Nucleus accumbens (tissue), 56 donors: ENCODE measurements at places on chromosomes 1 and 21.

- peak; percentile 39 for DNase-seq
Observed at GRCh38 chr1:9822897-9823692, 670 bp downstream of the CLSTN1 start.

DNA sequence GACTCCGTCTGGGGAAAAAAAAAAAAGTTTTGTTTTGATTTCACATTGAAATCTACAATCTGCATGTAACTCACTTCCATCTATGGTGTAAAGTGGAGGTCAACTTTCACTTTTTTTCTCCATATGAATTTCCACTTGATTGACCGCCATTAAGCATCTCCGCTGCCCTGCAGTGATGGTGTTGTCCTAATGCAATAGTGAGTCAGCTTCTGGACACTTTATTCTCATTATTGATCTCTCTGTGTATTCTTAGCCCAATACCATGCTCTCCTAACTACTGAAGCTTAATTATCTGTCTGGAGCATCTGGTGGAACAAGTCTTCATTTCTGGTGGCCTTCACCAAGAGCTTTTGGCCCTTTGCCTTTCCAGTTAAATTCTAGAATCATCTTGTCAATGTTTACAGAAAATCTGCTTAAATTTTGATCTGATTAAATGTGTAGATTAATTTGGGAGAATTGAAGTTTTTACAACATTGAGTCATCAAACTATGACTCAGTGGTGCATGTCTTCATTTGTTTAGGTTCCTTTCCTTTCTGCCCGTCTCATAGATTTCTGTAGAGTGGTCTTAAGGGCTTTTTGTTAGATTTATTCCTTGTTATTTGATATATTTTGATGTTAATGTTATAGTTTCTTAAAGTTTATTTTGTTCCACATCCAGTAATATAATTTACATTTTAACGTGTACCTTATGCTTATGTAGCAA is 181.5 kb downstream of the PRDM2 start:
- DNase-seq, result no peak

DNA sequence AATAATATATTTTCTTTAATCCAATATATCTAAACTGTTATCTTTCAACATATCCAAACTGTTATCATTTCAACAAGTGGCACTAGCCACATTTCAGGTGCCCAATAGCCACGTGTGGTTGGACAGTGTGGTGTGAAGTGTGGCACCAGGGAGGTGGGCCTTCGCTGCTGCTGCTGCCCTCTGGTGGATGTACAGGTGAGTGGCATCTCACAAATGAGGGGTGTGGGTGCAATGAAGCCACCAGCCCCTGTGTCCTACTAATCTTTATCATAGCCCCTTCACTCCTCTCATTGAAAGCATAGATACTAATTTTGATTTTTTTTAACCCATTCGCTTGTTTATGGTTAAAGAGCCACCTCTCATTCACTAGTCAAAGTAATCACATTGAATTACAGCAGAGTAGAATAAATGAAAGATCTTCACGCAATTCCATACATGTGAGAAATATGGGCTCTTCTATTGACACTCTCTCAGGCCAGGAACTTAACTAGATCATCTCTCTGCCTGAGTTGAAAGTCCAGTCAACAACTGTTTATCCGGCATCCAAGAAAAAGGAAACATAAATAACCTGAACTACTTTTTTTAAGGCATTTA is 499.2 kb downstream of the OMA1 start:
- DNase-seq, result no peak

GRCh38 chr1:147567594-147568381 is 26.5 kb downstream of the BCL9 start:
- DNase-seq, result no peak

- no peak for DNase-seq
Observed at GRCh38 chr1:153961421-153961820, 1.9 kb downstream of the SLC39A1 start.

GRCh38 chr1:76023669-76024435 is 50.7 kb upstream of the ST6GALNAC3 start:
- no peak for DNase-seq

DNA sequence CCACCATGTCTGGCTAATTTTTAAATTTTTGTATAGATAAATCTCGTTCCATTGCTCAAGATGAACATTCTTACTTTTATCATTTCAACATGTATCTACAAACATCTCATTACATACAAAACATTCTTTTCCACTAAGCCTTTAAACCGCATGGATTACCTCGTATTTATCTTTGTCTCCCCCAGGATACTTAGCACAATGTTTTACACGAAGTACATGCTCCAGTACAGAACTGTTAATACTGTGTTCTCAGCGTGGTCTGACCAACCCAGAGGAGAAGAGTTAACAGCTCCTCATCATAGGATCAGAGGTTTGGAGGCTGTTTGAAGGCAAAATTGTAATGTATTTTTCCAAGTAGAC is 7.4 kb downstream of the PIK3C2B start:
- no peak for DNase-seq

DNA sequence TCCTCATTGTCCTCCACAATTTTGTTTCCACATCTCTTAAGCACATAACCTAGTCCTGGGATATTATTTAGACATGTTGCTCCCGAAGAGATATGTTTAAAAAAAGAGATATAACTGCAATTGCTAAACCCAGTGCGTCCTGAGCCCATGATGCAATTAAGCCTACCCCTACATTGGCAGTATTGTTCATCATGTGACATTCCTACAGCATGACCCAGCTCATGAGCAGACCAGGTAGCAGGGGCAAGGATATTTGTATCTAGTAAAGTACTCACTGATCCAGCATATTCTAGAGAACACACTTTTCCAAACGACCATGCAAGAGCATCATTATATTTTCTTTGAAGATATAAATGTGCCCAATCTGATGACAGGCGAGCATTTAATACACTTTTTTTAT is 1.2 kb downstream of the ADAM30 start:
- no peak for DNase-seq

DNA sequence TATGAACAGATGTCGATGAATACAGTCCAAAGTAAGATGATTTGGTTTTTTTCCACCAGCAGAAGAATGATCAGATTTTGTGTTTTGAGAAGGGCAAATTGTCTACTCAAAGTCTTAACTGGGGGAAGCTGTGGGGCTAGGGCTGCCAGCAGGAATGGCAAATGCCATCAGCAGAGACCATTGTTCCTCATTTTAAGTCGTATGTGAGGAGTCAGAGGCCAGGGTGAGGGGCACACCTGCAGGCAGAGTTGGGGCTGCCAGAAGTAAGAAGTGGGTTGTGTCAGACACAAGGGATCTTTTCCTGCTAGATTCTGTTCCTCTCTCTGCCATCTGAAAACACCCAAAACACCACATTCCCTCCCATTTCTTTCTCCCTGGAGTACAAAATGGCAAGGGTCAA is 8.7 kb downstream of the PARK7 start:
- DNase-seq, result no peak

GRCh38 chr1:78048446-78048845 is 2.7 kb downstream of the GIPC2 start:
- no peak for DNase-seq

GRCh38 chr1:108750476-108751181 is 4.2 kb downstream of the STXBP3 start:
- no peak for DNase-seq

DNA sequence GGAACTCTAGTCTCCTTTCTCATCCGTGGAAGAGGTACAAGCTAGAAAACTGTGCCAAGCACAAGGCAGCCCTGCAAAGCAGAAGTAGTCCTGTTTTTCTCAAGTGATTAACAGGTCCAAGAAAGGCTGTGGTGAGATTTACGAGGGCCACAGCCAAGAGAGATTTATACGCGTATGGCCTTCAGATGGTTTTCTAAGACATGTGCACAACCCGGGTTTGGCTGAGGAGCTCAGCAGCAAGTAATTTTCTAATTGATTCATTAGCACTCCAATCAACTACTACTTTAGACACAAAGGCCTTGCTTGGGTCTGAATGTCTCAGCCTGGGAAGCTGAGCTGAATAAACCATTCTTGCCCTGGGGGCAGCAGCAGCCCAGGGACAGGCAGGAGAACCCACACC is 55.8 kb downstream of the SSBP3 start:
- peak; percentile 24 for DNase-seq

- no peak for DNase-seq
Observed at GRCh38 chr1:30684881-30685795, 38.2 kb downstream of the MATN1 start.

- DNase-seq, result no peak
Observed at GRCh38 chr1:242242983-242243382, 244.1 kb upstream of the MAP1LC3C start.

GRCh38 chr21:41847066-41847804 is 31.9 kb downstream of the PRDM15 start:
- DNase-seq, result no peak

GRCh38 chr21:38123626-38124025 is 133.2 kb upstream of the KCNJ15 start:
- DNase-seq, result no peak

- DNase-seq, result no peak
Observed at GRCh38 chr1:225155555-225155954, 226.1 kb downstream of the DNAH14 start.

DNA sequence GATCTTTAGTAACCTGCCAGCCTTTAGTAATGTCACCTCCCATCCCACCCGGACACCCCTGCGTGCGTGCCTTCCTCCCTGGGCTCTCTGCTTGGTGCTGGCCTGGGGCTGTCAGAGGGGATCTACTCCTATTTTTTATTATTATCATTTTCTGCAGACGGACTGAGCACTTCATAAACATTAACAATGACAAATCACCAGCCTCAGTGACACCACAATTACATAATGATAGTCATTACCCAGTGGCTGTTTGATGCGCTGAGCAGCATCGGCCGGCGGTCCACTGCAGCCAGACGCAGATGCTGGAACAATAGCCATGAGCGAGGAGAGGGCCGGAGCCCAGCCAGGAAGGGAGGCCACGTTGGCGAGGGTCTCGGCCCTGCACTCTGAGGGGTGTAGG is 309.3 kb upstream of the AJAP1 start:
- DNase-seq, result no peak

- DNase-seq, result no peak
Observed at GRCh38 chr1:58979086-58979485, 195.2 kb upstream of the JUN start.

GRCh38 chr1:85991261-85991660 is 165.3 kb downstream of the COL24A1 start:
- no peak for DNase-seq

DNA sequence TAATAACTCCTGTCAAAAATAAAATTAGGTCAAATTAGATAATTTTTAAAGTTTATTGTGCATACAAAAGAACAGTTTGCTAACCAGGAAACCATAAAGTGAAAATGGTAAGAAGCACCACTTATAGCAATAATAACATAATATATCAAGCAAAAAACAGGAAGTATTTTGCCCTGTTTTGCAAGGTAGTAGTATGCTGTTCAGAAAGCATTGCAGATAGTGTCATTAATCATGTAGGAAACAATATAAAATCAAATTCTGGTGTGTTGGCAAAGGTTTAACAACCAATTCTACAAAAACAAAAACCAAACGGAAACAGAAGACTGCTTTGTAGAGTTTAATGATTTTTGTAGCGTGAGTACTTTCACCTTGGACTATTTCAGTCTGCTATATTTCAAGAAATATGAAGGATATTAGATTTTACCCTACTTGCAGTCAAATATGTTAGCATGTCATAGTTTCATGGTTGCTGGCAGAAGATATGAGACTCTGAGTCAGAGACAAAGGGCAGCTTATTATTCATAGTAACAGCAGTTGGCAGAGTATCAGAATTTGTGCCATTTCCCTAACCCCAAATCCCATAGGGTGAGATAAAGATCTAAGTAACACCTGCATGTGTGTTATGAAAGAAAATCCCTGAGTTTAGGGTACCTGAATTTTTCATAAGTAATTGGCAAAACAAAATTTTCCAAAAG is 729.0 kb upstream of the BRINP3 start:
- no peak for DNase-seq

DNA sequence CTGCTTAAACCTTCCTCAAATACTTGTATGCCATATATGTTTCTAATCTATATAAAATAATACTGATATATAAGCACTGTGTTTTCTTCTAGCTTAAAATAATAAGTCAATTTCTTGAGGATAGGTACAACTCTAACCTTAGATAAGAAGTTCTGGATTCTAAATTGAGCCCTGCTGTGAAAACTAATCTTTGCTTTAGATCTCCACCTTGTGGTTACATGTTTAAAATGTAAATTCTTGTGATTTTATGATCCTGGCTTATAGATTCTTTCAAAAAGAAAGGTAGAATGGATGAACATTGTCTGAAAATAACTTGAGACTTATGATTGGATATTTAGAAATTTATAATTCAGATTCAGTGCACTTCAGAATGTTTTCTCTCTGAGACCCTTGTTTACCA is 38.9 kb upstream of the HMCN1 start:
- DNase-seq, result no peak

DNA sequence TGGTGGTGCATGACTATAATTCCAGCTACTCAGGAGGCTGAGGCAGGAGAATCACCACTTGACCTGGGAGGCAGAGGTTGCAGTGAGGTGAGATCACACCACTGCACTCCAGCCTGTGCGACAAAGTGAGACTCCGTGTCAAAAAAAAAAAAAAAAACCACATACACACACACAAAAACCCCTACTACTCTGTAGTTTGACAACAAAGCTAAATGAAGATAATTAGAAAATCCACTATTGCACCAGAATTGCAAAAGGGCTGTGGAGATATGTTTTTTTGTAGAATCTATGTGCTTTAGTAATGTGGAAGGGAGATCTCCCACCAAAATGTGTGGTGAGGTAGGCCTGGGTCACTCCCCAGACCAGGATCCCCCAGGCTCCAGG is 32.2 kb upstream of the KHDRBS1 start:
- no peak for DNase-seq

- no peak for DNase-seq
Observed at GRCh38 chr1:5455056-5455455, 537.2 kb downstream of the NPHP4 start.

GRCh38 chr1:3350506-3351261 is 103.8 kb upstream of the ARHGEF16 start:
- peak; percentile 71 for DNase-seq

DNA sequence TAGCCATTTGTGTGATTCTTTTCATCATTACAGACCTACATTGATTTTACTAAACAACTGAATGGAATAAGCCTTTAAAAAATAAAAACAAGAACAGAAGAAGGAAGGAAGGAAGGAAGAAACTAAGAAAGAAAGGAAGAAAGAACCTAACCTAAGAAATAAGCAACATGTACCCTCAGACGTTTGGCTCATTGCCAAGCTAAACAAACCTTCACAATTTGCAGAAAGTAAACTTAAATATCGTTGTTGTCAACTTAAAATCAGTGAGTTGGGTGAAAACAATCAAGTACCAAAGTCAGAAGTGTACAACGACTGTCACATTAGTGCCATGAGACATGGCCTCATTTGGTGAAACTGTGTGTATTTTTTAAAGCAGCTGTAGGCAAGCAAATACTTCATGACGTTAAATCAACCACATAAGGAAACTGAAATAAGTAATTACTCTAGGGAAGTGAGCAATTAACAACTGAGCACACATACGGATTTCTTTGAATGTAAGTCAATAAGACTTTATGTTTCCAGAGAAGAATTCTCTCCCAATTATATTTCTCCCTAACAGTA is 313.1 kb upstream of the TMPRSS15 start:
- no peak for DNase-seq

- no peak for DNase-seq
Observed at GRCh38 chr1:113975211-113975895, 3.9 kb upstream of the OLFML3 start.

- no peak for DNase-seq
Observed at GRCh38 chr1:108668777-108669176, 7.9 kb upstream of the HENMT1 start.

GRCh38 chr1:201142849-201143725 is 11.2 kb downstream of the TMEM9 start:
- no peak for DNase-seq

- no peak for DNase-seq
Observed at GRCh38 chr1:1063945-1064831, 9.9 kb downstream of the RNF223 start.

GRCh38 chr1:54774820-54775498 is 10.6 kb upstream of the PARS2 start:
- DNase-seq, result no peak
